ENCODE measurements at places on chromosomes 5 and 9.

- DNase-seq: no peak
Observed at GRCh38 chr9:7375013-7375511, 424.5 kb downstream of the DMAC1 start.

DNA sequence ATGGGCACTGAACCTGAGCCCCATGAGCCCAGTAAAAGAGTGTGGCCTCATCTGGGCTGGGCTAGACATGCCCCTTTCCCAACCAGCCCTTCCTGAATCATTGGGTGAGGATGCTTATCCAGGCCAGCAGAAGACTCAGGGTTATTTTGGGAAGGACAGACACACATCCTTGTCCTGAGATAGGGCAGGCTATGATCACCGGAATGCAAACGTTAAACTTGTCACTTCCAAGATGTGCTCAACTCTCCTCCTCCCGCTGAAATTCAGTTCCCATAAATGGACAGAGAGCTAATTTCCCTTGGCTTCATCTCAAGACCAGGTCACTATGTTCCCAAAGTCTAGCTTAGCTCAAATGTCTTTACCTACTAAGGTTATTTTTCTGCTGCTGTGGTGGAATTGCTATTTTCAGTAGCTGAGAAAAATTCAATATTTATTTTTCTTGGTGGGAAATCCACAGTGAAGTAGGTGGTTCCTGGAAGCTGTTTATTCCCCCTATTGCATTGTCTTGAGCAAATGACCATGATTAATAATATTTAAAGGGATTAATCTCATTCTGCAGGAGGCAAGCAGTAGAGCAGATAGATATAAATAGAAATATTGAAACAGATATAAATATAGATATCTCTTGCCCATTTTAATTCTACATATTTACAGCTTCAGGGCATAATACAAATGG lies 70.0 kb downstream of the NXNL2 start:
- DNase-seq: no peak

- DNase-seq: no peak
Observed at GRCh38 chr9:133713150-133713959, 24.8 kb downstream of the SARDH start.

DNA sequence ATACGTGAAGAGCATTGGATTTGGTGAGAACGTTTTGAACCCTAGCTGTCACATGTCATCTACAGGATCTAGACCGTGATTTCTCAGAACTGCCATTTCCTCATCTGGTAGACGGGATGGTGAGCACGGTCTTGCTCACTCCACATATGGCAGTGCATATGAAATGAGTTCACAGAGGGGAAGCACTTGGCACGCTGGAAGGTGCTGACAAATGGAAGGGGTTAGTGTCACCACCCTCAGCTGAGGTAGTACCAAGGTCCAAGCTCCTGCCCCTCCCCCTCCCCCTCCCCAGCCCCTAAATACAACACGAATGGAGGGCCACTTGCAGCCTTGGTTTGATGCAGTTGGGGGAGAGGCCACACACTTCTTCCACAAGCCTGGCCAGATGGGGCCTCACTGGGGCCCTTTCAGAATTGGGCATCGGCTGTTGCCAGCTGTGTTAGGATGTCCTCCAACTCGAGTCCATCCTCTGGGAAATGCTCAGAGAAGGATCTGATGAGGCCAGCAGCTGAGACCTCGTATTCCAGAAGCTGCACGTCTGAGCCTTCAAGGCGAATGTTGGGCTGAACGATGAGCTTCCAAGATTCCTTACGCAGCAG lies 322.4 kb downstream of the ANXA1 start:
- DNase-seq: no peak

- no peak for DNase-seq
Observed at GRCh38 chr5:130138406-130139045, 234.3 kb downstream of the CHSY3 start.

DNA sequence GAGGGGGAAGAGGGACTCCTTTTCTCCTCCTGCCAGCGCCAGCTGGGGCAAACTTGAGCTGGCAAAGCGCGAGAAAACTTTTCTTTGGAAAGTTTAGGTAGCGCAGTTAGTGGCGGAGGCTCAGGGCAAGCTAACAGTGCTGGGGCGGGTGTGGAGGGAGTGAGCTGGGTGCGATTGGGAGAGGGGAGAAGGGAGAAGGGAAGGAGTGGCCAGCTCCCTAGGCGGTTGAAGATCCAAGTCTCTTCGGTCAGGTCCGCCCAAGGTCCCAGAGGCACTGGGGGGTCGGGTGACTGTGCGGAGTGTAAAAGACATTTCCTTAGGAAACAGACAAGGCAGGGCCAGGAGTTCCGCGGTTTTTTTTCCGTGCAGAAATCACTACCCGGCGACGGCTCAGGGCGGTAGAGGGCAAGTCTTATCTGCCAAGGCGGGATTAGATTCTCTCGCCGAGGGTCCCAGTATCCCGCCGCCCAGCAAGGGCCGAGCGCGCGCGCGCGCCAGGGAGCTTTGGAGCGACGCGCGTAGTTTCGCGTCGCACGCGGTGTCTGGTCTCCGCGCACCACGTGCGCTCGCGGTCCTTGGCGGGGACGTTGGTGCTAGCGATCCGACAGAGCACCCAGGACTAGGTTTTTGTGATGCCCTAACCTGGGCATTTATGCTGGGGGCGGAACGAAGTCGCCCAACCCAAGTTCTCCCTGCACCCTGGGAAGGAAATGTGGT lies 33.6 kb upstream of the NFIB start:
- no peak for DNase-seq

GRCh38 chr5:110329955-110330525 lies 396.4 kb downstream of the TMEM232 start:
- DNase-seq: no peak

DNA sequence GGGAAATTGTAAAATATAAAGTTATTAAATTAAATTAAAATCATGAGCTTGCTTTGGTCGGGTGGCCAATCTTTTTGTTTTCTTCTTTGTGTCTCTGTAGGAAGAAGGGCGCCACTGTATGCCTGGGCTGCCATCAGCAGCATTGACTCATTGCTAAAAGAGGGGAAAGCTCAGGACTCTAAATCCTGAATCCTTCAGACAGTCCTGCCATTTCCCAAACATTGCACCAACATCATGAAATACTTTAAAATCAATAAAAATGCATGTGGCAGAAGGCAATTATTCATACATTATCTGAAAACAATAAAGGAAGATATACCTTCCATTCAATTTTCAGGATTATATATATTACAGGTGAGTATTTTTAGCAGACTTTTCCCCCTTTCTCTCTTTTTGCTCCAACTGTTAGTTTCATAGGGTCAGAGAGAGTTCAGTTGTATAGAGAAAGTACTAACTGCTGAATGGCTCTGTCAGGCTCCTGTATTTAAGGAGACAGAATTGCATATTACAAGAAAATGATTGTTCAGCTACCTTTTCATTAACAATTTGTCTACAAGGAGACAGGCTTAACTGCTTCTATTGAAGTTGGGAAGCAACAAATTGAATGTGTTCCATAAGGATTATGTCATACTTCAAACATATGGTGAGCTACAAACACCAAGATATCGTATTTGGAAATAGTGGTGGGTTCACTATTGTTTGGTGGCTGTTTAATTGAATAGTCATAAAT lies 95.7 kb downstream of the ATPSCKMT start:
- no peak for DNase-seq

GRCh38 chr9:90451804-90452203 lies 190.8 kb downstream of the DIRAS2 start:
- DNase-seq: no peak

DNA sequence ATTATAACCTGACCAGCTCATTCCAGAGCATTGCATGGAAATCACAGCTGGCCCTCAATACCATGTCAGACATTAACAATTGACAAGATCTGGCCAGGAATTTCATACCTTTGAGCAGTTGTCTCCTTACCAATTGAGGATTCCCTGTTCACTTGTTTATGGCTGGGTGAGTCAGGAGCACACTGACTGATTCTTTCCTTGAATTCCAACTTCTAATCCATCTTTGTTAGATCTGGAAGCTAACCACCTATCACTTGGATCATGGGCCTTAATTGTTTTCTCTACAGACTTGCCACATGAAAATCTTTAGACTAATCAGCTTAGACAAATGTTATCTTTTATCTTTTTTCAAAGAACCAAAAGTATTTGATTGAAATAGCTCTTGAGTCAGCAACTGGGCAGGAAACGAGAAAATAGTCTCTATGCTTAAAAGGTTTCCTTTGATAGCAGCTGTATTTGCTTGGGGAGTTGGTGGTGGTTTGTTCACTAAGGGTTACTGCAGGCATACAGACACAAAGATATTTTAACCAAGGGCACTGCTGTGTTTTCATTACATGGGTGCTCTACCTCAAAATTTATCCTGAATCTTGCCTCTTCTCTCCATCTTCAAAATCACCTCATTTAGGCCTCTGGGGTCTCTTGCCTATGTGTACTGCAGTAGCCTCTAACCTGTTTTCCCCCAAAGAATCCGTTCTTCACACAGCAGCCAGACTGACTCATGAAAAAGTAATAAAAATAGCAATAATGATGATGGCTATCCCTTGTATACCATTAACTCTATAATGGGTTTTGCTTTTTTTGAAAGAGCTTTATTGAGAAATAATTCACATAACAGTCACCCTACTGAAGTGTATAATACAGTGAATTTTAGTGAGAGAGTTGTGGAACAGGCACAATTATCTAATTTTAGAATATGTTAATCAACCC lies 197.0 kb upstream of the NMUR2 start:
- DNase-seq: no peak

- no peak for DNase-seq
Observed at GRCh38 chr9:105993921-105994715, 299.8 kb downstream of the TMEM38B start.

DNA sequence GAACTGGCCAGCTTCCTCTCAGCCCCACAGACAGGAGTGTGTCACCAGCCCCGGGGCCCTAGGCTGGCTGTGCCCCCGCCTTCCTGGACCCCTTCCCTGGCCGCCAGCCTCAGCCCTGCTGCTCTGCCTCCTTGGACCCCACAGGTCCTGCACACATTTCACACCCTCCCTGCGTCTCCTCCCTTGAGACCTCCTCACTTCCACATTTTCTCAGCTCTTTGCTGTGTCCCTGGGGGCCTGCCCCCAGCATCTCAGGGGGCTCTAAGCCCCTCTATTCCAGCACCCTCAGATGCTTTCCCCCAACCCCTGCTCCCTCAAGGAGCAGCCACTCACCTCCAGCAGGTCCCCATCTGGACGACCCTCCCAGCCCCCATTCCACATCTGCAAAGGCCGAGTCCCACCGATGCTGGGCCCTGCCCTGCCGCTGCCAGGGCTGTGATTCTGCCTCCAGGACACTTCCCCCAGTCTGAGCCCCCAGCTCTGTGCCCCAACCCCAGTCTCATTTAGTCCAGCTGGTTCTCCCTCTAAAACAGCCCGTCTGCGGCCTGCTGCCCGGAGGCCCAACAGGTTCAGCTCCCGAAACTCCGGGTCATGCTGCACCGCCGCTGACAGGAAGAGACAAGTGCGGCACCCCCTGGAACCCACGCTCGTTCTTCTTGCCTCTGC lies 4.2 kb downstream of the SLC34A3 start:
- DNase-seq: no peak

GRCh38 chr5:95057615-95058014 lies 227.3 kb downstream of the MCTP1 start:
- no peak for DNase-seq

DNA sequence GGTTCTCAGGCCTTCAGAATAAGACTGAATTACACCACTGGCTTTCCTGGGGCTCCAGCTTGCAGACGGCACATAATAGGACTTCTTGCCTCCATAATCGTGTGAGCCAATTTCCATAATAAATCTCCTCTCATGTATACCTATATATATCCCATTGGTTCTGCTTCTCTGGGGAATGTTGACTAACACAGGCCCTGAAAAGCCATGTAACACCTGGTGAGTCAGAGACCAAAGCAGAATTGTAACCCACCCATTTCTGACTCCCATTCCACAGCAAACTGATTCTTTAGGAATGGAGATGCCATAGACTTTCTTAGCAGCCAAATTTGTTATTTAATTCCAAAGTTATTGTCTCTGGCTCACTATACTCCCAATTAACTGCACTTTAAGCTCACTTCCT lies 85.4 kb upstream of the AGXT2 start:
- DNase-seq: no peak

- DNase-seq: no peak
Observed at GRCh38 chr5:72313141-72313540, 6.9 kb downstream of the MRPS27 start.

DNA sequence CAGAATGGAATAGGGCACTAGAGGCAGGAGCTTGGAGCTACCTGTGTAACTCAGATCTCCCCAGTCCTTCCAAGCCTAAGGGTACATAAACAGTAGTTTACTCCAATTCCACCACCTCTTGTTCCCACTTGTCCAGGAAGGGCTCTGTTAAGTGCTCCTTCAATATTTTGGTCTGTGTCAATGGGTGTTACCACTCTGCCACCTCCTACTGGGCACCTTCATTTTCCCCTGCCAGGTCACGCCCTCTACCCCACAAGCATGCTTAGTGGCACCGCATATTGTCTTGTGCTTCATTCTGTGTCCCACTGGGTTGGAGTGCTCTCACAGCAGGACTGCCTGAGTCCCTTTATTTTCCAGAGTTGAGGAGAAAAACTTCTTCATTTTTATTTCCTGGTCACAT lies 459.8 kb downstream of the ARHGEF28 start:
- DNase-seq: no peak

GRCh38 chr9:31519011-31519410 lies 865.4 kb upstream of the ACO1 start:
- peak; percentile 12 for DNase-seq

- no peak for DNase-seq
Observed at GRCh38 chr9:96661711-96662110, 6.6 kb upstream of the PRXL2C start.

- no peak for DNase-seq
Observed at GRCh38 chr9:110048976-110049698, 158.8 kb downstream of the C9orf152 start.

GRCh38 chr5:173340984-173341383 lies 12.8 kb upstream of the STC2 start:
- DNase-seq: no peak

GRCh38 chr9:114015607-114016006 lies 62.5 kb downstream of the AMBP start:
- DNase-seq: no peak

GRCh38 chr5:88396751-88397281 lies 128.2 kb upstream of the TMEM161B start:
- DNase-seq: no peak

DNA sequence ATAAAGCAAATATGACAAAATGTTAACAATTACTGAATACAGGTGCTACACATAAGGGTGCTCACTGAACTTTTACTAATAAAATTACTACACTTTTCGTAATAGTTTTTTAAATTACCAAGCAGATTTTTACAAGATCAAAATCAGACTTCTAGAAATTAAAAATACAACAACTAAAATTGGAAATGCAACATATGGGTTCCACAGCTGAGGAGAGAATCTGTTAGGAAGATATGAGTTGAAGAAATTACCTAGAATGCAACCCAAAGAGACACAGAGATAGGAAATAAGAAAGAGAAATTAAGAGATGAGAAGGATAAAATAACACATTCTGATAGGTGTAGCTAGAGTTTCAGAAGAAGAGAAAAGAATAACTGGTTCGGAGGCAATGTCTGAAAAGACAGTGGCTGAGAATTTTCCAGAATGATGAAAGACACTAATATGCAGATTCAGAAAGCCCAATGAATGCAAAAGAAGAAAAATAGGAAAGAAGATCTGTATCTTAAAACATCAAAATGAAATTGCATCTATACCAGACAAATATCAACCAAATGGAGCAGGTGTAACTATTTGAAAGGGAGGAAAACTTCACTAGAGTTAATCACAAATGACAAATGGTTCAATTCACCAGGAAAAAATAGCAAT lies 95.8 kb downstream of the MAPKAP1 start:
- no peak for DNase-seq
